NCI-H1930 (cell line): ENCODE measurements at places on chromosomes 1 and 21.

- no peak for DNase-seq
Measured at GRCh38 chr1:221987860-221988520, 246.1 kb upstream of the DUSP10 start.

- no peak for DNase-seq
Measured at GRCh38 chr1:232136136-232136535, 493.8 kb downstream of the SIPA1L2 start.

DNA sequence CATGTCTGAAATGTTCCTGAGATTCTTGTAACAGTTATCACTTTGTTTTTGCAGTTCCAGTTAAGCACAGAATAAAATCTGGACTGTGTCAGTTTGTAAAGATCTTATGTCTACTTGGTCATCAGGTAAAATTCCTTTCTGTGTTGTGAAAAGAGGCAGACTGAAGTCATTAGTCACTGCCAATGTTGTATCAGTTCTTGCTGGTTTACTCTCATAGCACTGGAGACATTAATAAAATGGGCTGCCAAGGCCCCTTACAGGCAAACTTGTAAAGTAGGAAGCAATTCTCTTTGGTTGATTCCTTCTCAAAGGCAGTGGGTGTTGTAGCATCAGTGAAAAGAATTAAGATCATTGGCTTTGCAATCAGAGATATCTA lies 61.4 kb upstream of the ST6GALNAC3 start:
- DNase-seq: no peak

DNA sequence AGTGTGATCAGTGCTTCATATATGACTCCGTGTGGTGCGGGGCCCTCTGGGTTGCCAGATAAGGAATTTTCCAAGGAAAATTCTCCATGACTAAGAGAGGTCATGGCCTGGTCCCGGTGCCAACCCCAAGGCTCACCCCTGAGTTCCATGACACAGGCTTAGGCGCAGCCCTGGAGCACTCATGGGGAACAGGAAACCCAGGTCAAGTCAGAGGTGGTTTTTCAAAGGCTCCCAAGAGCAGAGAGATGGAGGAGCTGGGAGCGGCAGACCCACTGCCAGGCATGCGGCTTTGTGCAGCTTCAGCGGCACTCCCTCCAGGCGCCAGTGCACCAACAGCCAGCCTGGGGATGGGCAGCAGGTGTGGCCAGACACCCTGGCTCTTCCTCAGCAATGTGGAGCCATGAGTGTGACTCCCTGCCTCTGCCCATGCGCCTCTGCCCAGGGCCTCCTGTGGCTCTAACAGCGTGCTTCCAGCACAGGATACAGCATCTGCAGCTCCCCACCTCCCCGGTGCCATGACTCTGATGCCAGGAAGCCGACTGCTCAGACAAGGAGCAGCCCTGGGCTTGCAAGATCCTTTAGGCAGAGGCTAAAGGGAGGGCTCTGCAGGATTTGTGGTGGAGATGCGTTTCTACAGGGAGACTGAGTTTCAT lies 47.3 kb downstream of the GPR161 start:
- no peak for DNase-seq
